ENCODE measurements at places on chromosomes 3 and 15.

DNA sequence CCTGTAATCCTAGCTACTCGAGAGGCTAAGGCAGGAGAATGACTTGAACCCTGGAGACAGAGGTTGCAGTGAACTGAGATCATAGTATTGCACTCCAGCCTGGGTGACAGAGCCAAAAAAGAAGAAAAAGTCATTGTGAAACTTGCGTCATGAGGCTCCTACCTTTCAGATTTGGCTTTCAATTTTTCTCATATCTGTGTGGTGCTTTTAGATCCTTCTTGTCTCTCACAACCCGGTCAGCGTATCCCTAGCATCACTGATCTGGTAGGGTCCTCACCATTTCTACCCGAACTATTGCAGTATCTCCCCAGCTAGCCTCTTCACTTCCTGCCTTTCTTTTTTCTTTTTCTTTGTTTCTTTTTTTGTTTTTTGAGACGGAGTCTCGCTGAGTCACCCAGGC, 21.6 kb upstream of the GCNT3 start:
- DNase-seq = no peak

DNA sequence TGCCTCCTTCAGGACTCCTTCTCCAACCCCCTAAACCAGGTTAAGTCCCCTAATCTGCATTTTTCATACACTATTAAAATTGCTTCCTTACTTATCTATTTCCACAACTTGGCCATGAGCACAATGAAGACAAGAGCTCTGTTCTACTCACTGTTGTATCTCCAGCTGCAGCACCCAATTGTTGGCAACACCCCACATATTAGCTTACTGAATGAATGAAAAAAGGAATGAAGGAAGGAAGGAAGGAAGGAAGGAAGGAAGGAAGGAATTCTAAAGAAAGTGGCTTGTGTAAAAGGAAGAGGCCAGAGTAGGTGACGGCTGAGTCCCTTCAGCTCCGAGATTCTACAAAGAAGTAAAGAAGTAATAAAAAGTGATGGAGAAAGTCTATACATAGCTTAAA, 444.7 kb downstream of the ERC2 start:
- DNase-seq = no peak

- no peak for DNase-seq
Measured at GRCh38 chr3:99651531-99651930, 13.1 kb downstream of the COL8A1 start.

DNA sequence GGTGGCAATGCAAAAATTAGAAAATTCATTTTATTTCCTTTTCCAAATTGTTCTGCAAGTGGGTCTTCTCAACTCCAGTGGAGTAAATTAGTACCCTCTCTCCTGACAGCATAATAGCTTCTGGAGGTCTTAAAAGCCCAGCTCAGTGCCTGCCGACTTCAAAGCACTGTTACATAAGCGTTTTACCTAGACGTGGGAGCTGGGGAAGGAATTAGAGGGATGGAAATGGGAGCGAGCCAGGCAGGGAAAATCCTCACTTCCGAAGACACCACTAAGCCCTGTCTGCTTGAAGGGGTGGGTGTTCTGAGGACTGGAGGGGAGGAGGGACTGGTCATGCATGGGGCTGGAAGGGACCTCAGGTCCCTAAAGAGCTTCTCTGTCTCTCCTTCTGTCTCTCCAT, 77.2 kb upstream of the SLC6A1 start:
- DNase-seq = no peak

DNA sequence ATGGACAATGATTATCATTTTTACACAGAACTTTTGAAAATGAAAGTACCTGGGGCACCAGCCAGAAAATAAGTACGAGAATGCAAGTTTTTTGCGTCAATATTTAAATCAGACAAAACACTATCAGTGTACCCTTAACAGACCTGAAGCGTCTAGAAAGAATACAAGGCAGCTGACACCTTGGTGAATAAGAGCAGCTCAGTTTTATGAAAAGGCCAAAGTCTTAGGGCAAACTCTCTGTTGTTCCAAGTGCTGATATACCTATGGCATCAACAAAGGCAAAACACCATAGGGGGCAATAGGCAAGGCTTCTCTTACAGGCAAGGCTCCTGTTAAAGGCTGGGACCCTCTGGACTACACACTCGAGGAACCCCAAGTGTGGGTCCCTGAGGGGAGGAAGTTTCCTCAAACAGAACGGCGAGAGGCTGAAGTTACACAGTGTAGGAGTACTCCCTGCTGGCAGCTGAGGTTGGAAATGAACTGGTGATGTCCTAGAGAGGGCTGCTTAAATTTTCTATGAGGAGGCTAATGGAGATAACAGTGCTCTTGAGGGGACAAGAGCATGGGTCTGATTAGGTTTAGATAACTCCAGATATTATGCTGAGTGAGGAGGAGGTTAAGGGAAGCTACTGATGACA, 291.0 kb downstream of the TIGIT start:
- DNase-seq = no peak

GRCh38 chr3:183896610-183897009, 11.9 kb upstream of the PARL start:
- no peak for DNase-seq

GRCh38 chr15:26628071-26628470, 144.8 kb downstream of the GABRB3 start:
- no peak for DNase-seq

- DNase-seq = no peak
Measured at GRCh38 chr15:85785887-85786780, 8.6 kb downstream of the KLHL25 start.

DNA sequence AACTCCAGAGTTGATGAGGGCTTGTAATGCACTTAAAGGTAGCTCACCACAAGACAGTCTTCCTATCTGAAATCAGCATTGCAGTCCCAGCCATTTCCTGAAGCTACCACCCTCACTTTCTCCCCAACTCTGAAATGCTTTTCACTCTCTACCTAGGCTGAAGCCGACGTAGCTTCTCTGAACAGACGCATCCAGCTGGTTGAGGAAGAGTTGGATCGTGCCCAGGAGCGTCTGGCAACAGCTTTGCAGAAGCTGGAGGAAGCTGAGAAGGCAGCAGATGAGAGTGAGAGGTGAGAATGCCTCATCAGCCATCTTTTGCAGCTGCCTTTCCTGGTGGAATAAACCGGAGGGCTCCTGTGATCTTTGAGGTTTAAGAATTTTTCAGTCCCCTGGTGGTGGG, 14.3 kb downstream of the TPM1 start:
- no peak for DNase-seq

DNA sequence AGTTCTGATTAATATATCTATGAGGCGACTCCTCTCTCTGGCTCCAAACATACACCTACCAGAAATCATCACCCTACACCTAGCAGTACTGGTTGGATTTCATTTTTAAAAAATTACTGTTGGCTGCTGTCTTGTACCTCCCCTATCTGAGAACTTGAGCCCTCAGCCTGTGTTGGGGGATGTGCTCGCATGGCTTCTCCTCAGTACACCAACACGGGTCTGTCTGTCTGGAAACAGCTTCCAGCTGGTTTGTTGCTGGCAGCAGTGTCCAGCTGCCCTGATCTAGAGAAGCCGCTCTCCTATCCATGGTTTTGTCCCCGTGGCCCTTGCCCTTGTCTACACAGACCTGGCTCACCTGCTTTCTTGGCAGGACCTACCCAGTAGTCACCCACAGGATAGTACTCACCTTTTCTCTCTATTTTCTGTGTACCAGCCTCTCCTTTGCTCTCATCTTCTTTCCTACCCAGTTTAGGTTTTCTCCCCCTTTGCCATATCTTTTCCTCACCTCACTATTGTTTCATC, 43.2 kb upstream of the NEDD4 start:
- no peak for DNase-seq
